ENCODE measurements at places on chromosomes 5 and 9.

DNA sequence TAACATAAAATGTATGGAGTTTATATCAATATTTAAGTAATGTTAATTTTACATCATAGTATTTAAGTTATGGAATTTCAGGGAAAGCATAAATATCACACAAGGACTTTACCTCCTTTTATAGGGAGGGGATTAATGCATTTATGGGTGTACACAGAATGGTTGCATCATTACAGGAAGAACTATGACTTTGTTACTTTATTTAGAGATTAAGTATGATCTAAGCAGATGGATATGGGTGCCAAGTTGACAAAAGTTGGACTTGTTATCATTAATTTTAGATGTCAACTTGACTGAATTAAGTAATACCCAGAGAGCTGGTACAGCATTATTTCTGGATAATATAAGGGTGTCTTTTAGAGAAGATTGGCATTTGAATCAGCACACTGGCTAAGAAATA is 160.5 kb upstream of the CDH10 start:
- DNase-seq = no peak

GRCh38 chr9:122340161-122340560 is 30.7 kb upstream of the PTGS1 start:
- DNase-seq = no peak

GRCh38 chr5:114857941-114858551 is 311.7 kb downstream of the TRIM36 start:
- DNase-seq = no peak

DNA sequence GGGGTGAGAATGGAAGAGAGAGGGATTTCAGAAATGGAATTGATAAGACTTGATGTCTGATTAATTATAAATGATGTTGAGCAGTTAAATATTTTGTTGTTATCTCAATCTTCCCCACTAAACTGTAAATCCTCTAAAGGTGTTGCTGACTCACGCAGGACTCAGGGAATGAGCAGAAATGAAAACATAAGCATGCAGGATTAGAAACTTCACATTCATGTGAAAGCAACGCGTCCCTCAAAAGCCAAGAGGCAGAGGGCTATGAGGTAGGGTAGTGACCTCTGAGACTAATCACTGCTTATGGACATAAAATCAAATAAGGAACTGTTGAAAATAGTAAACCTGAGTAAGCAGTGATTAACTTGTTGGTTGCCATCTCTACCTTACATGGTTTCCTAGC is 21.1 kb downstream of the ADAMTSL1 start:
- no peak for DNase-seq

GRCh38 chr9:93809204-93809940 is 145.8 kb downstream of the BARX1 start:
- no peak for DNase-seq

GRCh38 chr9:132169672-132170392 is 8.0 kb downstream of the NTNG2 start:
- DNase-seq = peak; percentile 51

- peak; percentile 48 for DNase-seq
Observed at GRCh38 chr5:132260714-132261551, 3.4 kb downstream of the PDLIM4 start.

DNA sequence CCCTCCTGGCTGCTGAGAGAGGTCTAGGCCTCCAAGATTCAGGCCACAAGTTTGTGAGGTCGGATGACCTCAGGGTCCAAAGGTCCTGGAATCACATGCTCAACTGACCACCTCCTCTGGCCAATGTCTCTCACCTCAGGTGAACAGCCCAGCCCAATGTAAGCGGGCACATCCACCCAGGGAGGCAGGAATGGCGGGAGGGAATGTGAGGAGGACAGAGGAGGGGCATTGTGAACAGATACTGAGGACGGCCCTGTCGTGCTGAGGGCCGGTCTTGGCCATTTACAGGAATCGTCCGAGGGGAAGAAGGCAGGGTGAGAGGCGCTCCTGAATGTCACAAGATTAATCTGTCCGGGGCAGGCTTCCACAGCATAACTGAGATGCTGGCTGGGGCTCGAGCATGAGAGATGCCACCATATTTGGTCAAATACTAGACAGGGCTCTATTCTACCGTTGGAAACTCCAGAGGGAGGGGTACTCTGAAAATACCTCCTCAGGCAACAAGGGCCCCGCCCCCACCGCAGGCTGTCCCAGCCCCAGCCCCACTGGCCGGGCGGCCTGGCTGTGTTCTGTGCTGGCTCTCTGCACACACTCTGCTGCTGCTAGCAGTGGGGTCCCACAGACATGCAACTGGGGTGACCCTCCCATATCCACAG is 1.5 kb upstream of the IL17B start:
- DNase-seq = no peak

DNA sequence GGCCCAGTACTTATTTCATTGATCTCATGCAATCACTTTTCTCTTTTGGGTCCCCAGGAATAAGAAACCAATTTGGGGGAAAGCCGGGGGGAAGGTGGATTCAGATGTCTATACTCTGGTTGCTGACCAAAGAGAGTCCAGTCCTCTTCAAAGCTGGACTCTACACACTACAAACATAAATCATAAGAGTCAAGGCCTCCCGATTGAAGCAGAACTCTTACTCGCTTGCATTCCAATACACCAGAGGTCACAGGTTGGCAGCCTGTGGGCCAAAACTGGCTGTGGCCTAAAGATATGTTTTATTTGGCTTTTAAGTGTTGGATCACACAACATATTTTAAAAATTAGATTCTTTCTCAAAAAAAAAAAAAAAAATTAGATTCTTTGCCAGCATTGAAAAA is 311.4 kb upstream of the MSX2 start:
- no peak for DNase-seq

GRCh38 chr5:73922875-73923557 is 297.0 kb downstream of the ARHGEF28 start:
- no peak for DNase-seq

GRCh38 chr5:77011498-77011897 is 18.7 kb upstream of the AGGF1 start:
- no peak for DNase-seq

DNA sequence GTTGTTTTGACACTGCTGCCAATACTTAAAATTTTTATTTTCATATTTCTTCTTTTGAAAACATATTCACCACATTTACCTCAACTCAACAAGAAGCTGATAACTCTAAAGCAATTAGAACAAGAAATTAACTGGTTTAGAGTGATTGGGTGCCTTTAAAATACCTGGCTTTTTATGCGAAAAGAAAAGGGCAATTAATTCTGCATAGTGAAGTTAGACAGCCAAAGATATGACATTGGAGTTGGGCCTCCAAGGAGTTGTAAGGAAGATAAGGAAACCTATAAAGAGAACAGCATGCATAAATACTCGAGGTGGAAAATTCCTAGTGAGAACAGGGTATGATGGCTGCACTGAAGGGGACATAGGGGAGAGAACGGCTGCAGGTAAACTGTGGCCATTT is 9.6 kb downstream of the AK6 start:
- DNase-seq = no peak

DNA sequence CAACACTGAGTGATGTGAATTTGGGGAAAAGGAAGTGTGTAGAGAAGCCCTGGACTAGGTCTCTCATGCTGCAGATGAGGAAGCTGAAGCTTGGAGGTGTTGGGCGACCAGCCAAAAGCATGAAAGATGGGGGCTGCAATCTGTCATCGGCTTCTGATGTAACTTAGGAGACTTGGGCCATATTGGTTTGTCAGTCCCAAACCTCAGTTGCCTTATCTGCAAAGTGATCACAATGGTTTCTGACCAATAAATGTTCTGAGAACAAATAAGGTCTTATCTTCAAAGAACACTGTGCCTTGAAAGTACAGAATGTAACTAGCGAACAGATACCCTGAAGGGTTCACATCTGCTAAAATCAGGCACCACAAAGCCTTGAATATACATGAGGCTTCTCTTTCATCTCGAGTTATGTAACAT is 198.4 kb upstream of the NR3C1 start:
- DNase-seq = no peak

- DNase-seq = no peak
Observed at GRCh38 chr9:10048994-10049393, 563.8 kb downstream of the PTPRD start.

DNA sequence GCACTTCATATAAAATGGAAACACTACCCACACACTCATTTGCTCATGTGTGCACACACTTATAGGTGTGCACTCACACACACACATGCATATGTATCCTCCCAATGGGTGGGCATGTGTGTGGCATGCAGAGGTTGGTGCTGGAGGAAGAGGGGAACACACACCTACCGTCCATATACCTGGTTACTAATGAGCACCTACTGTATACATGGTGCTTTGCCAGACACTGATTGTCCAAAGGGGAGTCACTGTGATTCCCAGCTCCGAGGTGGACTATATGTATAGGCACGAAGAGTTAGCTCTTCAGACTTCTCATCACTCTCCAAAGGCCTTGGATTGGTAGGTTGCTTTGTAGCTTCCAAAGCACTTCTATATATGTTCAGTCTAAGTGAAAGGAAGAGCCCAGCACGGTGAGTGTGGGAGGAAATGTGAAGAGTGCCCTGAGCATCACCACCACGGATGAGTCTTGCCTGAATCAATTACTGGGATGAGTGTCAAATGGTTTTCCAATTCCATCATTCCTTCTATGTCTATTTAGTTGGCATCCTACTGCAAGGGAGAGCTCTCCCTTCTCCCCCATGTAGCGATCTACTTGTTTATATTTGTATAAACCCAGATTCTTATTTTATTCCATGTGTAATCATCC is 12.6 kb upstream of the ERGIC1 start:
- no peak for DNase-seq

DNA sequence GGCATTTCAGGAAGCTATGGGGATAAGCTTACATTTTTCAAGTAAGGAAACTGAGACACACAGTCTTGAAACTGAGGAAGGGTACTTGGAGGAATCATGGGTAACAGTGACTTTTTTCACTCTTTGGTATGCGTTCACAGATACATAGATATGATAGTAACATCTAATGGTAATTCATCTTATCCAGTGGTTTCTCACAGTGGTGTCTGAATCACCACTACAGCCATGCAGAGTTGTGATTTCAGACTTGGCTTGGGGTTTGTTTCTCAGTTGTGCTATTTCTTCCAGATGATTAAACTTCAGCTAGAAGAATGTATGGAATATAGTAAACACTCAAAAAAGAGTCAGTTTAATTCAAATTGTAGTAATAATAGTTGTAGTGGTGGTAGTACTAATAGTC is 239.1 kb upstream of the NUDT12 start:
- no peak for DNase-seq

GRCh38 chr5:138467711-138468132 is 2.4 kb downstream of the EGR1 start:
- no peak for DNase-seq

Data from stimulated activated CD4-positive, alpha-beta T cell treated with anti-CD3 and anti-CD28 coated beads, Interleukin-1b, Interleukin-23, amount 100 ng/mL, for 48 hours (primary cell).